Stimulated activated CD8-positive, alpha-beta memory T cell treated with anti-CD3 and anti-CD28 coated beads, Interleukin-7, amount 100 ng/mL, for 1 hour (primary cell): ENCODE measurements at places on chromosomes 16 and 17.

GRCh38 chr16:3654249-3654991, at the start of gene DNASE1:
TSS of gene DNASE1 (plus strand) at chr16:3654691. CDS start at chr16:3655374, 683 bp downstream.
- DNase-seq: peak; percentile 18

- no peak for DNase-seq
Observed at GRCh38 chr17:82282239-82283207, 9.0 kb upstream of the CSNK1D start.

- DNase-seq: no peak
Observed at GRCh38 chr17:76076765-76077583, 2.0 kb upstream of the ZACN start.

- DNase-seq: no peak
Observed at GRCh38 chr16:56625943-56626654, 518 bp downstream of the MT1E start.

GRCh38 chr17:76195281-76196096, 44.8 kb downstream of the RNF157 start:
- no peak for DNase-seq

DNA sequence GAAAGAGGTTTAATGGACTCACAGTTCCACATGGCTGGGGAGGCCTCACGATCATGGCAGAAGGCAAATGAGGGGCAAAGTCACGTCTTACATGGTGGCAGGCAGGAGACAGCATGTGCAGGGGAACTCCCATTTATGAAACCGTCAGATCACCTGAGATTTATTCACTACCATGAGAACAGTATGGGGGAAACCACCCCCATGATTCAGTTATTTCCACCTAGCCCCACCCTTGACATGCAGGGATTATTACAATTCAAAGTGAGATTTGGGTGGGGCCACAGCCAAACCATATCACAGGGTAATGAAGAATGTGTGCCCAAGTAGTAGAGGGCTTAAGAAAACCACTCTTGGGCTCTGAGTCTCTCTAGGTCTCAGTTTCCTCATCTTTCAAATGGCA, 85.1 kb downstream of the PRKCB start:
- DNase-seq: no peak

DNA sequence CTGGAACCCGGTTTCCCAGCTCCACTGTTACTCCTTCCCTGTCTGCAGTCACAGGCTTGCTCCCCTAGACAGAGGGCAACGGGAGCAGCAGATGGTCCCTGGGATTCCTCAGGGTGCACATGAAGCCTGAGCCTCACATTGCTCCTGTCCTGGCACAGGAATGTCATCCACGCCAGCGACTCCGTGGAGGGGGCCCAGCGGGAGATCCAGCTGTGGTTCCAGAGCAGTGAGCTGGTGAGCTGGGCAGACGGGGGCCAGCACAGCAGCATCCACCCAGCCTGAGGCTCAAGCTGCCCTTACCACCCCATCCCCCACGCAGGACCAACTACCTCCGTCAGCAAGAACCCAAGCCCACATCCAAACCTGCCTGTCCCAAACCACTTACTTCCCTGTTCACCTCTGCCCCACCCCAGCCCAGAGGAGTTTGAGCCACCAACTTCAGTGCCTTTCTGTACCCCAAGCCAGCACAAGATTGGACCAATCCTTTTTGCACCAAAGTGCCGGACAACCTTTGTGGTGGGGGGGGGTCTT, 1.6 kb upstream of the DECR2 start:
- DNase-seq: no peak

- DNase-seq: no peak
Observed at GRCh38 chr16:86495756-86496261, 14.5 kb upstream of the FOXF1 start.

GRCh38 chr16:67101311-67102082, 8.2 kb upstream of the PHAF1 start:
- DNase-seq: no peak
